T-cell (primary cell): ENCODE measurements at places on chromosomes 11 and 22.

GRCh38 chr22:32990187-32990586 is 68.0 kb downstream of the SYN3 start:
- no peak overlapping the region for H3K4me3 ChIP-seq
- H3K27ac ChIP-seq: no peak overlapping the region
- H3K4me1 ChIP-seq: no peaks in the 10 kb centered on the region
- H3K27me3 ChIP-seq: no peaks in the 10 kb centered on the region

GRCh38 chr11:113104691-113105251 is 143.6 kb downstream of the NCAM1 start:
- H3K27me3 ChIP-seq: no peaks in the 10 kb centered on the region
- no peaks in the 10 kb centered on the region for H3K4me1 ChIP-seq
- no peak for DNase-seq
- no peaks in the 10 kb centered on the region for H3K36me3 ChIP-seq
- H3K27ac ChIP-seq: no peak overlapping the region

GRCh38 chr11:131796541-131796940 is 426.1 kb downstream of the NTM start:
- no peak overlapping the region for H3K27ac ChIP-seq
- no peak overlapping the region for H3K4me3 ChIP-seq
- no peak for DNase-seq
- H3K4me1 ChIP-seq: no peaks in the 10 kb centered on the region

DNA sequence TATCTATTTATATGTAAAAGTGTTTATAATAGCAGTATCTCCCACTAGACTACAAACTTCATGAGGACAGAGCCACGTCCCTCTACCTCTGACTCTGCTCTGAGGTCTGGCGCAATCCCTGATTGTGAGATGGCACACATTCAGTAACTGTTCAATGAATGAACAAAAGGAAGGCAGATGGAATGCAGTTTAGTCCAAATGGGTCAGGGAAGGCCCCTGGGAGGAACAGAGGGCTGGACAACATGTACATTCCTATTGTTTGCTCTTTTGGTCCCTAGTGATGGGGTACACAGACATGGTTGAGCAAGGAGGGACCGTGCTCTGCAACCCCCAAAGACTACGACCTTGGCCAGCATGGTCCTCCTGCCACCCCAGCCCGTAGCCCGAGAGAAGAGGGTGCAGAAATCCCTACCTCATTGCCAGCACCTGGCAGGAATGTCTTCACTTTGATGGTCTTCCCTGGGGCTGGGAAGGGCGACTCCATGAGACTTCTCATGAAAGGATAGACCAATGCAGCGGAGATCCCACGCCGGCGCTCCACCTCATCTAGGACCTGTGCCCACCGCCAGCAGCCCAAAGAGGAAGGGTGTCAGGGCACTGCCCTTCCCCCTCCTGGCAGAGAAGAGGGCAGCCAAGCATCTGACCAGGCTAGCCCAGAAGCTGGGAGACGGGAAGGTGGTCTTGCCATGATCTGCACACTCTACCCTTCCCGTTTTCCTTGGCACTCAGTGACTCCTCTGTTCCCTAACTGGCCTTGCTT is 24.3 kb downstream of the RPL27A start:
- H3K27ac ChIP-seq: no peak overlapping the region
- no peaks in the 10 kb centered on the region for H3K4me1 ChIP-seq
- no peak overlapping the region for H3K4me3 ChIP-seq
- peaks cover 32% of the 10 kb centered on the region for H3K27me3 ChIP-seq
- no peak for DNase-seq
- H3K36me3 ChIP-seq: no peaks in the 10 kb centered on the region

DNA sequence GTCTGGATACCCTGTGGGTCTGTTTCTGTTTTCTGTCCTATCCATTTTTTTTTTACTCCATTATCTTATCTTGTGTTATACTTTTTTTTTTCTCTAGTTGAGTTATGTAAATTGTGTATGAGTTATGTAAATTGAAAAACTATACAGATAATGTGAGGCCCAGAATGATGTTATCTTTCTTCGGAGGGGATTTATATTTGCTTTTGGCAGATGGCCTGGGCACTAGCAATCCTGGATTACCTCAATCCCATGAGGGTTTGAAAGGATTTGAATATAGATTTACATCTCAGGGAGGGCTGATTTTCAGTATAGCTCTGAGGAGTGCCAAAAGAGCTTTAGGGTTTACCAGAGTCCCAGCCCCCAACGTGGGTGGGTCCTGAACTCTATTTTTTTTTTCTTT is 71.0 kb downstream of the CSTPP1 start:
- no peak overlapping the region for H3K27ac ChIP-seq
- H3K4me3 ChIP-seq: no peak overlapping the region
- no peak for DNase-seq
- no peaks in the 10 kb centered on the region for H3K36me3 ChIP-seq
- H3K27me3 ChIP-seq: no peaks in the 10 kb centered on the region
